Small intestine (tissue), 16 donors: ENCODE measurements at places on chromosomes 3 and 15.

- DNase-seq, result no peak
Observed at GRCh38 chr3:184498986-184499606, 62.5 kb upstream of the EPHB3 start.

GRCh38 chr3:15858547-15859506 is 61.0 kb upstream of the ANKRD28 start:
- peak; percentile 79 for DNase-seq

- no peak for DNase-seq
Observed at GRCh38 chr3:76436894-76437293, 603.0 kb upstream of the ROBO2 start.

GRCh38 chr3:97189835-97190234 is 375.4 kb downstream of the EPHA6 start:
- DNase-seq, result no peak

DNA sequence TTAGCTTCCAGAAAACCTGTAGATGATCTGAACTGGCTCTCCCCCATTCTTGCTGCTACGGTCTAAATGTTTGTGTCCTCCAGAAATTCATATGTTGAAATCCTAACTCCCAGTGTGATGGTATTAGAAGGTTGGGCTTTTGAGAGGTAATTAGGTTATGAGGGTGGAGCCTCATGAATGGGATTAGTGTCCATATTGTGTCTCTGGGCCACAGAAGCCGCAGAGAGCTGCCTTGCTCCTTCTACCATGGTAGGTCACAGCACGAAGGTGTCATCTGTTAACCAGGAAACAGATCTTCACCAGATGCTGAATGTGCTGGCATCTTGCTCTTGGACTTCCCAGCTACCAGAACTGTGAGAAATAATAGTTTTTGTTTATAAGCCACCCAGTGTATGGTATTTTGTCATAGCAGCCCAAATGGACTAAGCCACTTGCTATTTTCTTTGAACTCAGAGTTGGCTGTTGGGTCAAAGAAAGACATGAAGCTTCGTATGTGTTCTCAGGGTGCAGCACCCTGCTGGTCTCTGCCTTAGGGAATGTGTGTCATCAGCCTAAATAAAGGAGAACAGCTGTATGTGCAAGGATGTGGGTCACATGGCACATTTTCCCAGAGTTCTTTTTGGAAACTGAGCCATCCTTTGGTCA is 317.5 kb upstream of the SLCO3A1 start:
- DNase-seq, result no peak

DNA sequence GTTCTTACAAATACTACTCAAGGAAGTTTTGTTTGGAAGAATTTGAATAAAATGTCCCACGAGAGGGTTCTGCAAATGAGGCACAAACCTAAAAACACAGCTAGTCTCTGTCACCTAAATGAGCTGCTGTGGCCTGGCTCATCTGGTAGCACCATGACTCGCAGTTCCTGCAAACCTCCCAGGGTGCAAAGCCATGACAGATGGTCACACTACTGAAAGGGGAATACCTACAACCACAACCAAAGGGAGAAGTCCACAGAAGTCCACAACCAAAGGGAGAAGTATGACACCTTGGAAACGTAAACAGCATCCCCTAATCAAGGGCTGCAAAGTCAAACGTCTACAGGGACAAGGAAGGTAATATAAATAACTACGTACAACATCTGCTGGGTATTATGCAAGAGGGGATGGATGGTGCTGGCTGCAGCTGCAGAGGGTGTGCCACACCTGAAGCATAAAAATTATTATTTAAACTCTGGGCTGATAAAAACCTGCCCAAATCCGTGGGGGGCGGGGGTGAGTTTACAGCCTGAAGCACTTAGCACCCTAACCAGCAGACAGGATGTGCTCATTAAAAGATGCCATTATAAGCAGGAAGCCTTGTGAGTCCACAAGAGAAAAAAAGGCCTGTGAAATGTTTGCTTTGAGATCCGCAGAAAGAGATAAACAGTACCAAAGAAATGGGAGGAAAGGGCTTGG is 184.0 kb downstream of the MAGI1 start:
- DNase-seq, result peak; percentile 74

GRCh38 chr3:174417573-174417972 is 441.6 kb upstream of the NAALADL2 start:
- no peak for DNase-seq

- no peak for DNase-seq
Observed at GRCh38 chr15:42058791-42059190, 35.6 kb downstream of the PLA2G4D start.

DNA sequence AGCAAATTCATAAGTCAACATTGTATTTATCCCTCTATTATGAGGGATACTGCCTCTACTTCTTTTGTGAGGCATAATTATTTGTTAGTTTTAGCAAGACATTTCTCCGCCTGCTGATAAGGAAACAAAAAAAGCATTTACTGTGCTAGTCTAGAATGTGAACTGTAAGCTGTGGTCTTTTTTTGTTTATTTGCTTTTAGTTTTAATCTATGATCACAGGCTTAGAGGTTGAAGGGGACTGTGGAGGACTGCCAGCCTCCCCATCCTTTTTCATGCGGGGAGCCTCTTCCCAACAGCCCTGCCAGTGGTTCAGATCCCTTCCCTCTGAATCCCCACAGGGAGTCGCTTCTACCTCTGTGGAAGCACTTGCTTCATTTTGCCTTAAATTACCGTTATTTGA is 331.0 kb upstream of the ROPN1 start:
- no peak for DNase-seq

DNA sequence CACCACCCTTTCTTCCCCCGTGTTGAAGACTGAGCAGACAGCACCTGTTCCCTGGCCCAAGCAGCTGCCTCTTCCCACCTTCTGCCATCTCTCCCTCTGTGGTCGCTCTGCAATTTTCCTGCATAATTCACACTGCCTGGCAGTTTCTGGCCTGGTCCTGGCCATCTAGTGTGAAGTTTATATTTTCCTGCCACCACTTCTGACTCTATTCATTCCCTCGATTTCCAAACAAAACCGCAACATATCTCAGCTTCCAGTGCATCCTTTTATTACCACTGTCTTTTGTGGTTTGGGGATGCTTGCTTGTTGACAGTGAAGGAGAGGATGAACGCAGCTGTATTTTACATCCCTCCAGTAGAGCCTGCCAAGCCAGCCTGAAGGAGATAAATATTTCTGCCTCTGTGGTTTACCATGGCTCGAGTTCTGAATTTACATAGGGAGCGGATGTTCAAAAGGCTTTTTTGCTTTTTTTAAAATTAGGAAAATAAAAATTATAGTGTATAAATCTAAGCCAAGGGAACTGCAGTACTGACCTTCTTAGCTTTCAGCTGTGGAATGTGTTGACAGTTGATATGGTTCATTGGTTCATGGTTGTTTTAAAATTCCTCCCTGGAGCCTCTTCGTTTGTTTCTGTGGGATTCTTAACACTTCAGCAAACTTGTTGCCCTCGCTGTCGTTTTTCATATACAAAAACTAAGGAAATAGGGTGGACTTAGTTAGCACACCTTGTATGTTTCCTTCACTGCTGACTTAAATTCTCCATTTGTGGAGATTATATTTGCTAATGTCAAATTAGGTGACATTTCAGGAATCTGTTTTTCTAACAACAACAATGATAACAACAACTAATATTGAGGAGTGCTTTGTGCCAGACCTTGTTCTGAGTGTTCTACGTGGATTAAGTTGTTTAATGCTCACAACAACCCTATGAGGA is 250.5 kb downstream of the ADAMTSL3 start:
- DNase-seq, result peak; percentile 1

- DNase-seq, result no peak
Observed at GRCh38 chr3:49124991-49125670, 4.5 kb upstream of the USP19 start.

DNA sequence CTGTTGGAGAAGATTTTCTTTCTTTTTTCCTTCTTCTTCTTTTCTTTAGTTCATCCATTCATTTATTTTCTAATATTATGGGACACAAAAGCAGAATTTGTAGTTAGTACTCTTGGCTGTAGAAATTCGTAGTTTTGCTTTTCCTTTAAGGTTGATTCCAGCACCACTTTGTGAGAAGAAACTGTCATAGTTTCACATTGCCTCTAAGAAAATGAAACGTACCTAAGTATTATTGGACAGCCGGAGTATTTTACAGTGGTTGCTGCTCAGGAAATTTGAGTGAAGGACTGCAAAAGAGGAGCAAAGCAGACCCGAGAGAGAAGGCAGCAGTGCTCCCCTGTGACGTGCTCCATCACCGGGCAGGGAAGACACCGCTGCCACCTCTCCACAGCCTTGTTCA is 48.1 kb downstream of the PLCL2 start:
- DNase-seq, result no peak

DNA sequence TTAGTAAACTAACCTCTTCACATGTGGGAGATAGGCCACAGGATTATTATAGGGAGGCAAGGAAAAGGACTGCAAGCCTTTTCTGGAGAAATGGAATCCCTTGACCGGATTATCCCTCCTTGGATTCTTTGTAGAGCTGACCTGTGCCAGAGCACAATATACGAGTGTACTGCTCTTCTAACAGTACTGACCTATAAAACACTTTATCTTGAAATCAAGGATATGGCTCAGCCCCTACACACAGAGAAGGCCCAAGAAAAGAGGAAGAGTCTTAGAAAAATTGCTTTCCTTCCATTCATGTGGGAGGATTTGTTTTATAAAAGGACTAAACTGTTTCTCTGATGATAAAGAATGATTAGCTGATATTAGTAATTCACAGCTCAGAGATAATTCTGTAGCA is 42.2 kb downstream of the DMXL2 start:
- DNase-seq, result no peak

DNA sequence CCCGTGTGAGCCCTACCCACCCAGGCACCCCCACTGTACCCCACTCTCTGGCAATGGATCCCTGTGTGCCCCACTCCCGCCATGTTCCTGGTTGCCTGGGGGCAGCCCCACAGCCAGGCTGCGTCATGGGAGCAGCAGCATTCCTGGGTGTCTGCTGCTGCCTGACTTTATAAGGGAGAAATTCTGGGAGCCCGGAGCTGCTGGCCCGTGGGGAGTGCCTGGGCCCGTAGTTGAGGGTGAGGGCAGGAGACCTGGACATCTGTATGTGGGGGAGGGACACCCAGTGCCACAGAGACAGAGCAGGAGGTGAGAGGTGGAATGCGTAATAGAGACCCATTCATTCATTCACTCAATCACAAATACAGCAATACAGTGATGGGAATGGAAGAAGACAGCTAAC is 15.1 kb downstream of the CSPG4 start:
- no peak for DNase-seq

DNA sequence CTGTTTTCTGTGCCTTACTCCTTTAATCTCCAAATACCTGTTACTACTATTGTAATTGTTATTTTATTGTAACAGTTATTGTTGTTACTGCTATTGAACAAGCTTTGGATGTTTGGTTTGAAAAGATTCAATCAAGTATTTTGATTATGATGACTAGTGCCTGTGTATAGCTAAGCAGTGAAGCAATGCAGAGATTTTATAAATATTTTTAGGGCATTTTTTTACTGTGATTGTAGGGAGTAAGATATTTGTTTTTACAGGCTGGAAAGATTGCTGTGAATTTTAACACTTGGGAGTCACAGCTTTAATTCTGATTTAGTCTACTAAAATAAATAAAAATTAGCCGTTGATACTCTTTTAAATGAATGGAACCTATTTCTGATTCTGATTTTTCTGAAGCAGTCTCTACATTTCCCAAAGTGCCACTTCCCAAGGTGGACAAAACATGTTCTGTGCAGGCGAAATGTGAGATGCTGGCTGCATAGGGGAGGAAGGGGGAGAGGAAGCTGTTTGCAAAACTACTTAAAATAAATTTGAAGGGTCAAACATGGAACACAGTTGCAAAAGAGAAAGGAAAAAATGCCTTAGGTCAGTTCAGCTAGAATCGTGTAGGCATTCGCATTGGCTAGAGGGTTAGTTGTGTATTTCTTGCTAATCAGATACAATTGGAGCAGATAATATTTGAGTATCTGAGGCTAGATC is 25.7 kb downstream of the EEFSEC start:
- DNase-seq, result no peak

DNA sequence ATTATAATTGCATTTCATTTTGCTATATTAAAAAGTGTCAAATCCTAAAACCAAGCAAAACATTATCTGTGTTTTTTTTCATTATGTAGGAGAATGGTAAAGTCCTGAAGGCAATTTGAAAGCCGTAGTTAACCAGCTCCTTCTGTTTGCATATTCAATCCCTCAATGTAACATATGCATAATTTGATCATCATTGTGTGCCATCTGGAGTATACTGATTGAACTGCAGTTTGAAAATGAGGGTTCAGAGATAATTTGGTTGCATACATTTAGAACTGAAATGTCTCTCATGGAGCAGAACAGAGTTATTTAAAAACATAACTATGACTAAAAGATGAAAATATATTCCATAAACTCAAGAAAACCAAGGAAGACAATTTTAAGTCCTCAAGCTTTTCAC is 518.6 kb downstream of the GBE1 start:
- peak; percentile 31 for DNase-seq

DNA sequence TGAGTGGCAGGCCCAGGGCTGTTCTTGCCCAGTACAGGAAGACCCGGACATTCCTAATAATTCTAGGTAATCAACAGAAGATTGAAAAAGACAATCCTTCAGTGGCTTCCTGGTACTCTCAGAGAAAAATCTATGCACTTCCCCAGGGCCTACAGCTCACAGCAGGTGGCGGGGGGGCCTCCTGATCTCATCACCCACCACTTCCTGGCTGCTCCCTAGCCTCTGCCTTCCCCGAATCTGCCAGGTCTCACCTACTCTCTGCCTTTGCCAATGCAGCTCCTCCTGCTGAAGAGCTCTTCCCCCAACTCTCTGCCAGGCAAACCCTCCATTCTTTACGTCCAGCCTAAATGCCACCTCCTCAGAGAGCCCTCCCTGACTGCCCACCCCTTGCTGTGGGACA is 37.5 kb downstream of the EHD4 start:
- peak; percentile 43 for DNase-seq

- DNase-seq, result no peak
Observed at GRCh38 chr3:24272875-24273274, 221.8 kb downstream of the THRB start.

DNA sequence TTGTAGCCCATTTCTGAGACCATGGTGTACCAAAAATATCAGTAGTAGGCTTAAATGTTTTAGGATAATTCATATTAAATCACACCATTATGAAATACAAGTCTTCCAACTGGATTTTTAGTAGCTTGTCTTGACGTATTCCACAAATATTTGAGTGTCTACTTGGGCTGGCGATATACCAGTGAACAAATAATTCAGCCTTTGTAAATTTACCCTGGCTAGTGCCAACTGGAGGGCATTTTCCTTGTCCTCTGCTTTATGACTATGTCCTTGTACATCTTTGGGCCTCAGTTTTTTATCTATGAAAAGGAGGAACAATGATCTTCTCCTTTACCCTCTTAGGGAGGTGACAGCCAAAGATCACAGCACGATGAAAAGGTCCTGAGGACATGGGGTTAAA is 114.8 kb downstream of the FRMD4B start:
- no peak for DNase-seq

GRCh38 chr3:2771193-2771592 is 339.0 kb downstream of the IL5RA start:
- DNase-seq, result no peak

GRCh38 chr3:19147905-19148767 is at the start of gene KCNH8:
TSS of gene KCNH8 (plus strand) at chr3:19148510. CDS start at chr3:19148720, 210 bp downstream.
- peak; percentile 58 for DNase-seq

- no peak for DNase-seq
Observed at GRCh38 chr3:195764961-195765706, 44.4 kb downstream of the MUC20 start.

- no peak for DNase-seq
Observed at GRCh38 chr15:97114900-97115760, 784.6 kb downstream of the NR2F2 start.

GRCh38 chr3:37833302-37834186 is 28.1 kb upstream of the CTDSPL start:
- DNase-seq, result no peak

GRCh38 chr3:36697229-36698001 is 66.9 kb downstream of the DCLK3 start:
- DNase-seq, result no peak
